ENCODE measurements at places on chromosomes 12 and 14. TPM values are rescaled to one million over a fixed set of nuclear protein-coding genes. Genes with fewer than 3 reads are reported as not detected.

- DNase-seq = no peak
Observed at GRCh38 chr14:52443506-52443905, 108.8 kb downstream of the TXNDC16 start.

DNA sequence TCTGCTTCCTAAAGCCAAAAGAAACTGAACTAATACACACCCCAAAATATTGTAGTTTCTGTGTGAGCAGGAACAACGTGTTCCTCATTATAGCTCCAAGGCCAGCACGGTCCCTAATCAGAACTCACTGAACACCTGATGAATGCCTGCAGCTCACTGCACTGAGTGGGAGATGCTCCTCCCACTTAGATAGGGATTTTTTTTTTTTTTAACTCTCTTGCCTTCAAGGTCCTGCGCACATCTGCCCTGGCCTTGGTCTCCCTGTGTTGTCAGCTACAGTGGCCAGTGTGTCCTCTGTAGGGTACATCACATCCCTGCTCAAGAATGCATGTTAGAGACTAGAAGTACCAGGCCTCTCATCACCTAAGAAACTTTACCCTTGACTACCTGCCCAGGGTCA lies 44.3 kb upstream of the TMPO start:
- no peak for DNase-seq

- DNase-seq = no peak
Observed at GRCh38 chr12:74817499-74817898, 279.9 kb downstream of the ATXN7L3B start.

NTS gene
- total RNA-seq = not detected

ANKRD33 gene
- total RNA-seq = 2.9 TPM

Data from umbilical cord (tissue), 2 donors.